ENCODE measurements at places on chromosomes 12 and 14.

DNA sequence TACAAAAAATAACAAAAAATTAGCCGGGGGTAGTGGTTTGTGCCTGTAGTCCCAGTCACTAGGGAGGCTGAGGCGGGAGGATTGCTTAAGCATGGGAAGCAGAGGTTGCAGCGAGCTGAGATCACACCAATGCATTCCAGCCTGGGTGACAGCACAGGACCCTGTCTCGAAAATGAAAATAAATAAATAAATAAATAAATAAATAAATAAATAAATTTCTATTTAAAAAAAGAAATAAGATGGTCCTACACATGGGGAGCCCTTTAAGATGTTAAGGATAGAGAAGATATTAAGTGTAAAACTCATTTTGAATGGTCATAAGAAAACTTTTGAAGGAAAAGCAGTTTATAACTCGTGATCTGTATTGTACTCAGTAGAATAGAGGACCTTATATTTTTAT lies 8.2 kb upstream of the MRPL42 start:
- no peak for DNase-seq

DNA sequence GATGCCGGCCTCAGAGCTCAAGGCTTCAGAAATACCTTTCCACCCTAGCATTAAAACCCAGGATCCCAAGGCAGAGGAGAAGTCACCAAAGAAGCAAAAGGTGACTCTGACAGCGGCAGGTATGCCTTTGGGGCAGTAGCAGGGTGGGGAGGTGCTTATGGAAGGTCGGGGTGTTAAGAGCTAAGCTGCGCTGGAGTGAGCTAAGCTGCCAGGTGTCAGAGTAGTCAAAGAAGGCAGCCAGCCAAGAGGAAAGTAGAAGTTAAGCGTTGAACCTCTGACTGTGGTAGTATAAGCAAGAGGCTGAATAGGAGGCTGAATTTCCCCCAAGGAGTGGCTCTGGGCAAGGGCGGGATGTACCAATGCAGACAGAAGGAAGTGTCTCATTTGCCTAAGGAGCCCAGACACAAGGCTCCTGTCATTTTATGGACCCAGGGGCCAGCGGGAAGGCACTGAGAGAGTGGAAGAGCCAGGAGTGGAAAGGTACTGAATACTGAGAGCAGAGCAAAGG lies 29.2 kb downstream of the DYRK4 start:
- no peak for DNase-seq

DNA sequence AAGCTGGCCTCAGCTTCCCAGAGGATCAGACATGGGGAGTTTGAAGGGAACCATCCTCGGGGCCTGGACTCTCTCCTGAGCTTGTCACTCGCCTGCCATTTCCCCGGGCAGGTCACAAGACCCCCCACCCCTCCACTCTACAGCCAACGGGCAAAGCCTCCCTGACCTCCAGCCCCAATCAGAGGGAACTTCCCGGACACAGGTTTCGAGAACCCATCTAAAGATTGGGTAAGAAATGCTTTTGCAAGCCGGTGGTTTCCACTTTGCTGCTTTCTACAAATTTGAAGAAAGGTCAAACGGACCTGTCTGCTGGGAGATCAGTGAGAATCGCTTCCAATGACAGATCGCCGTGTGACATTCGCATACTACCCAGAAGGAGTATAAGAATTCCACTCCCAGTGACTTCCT lies 89.6 kb downstream of the SCARB1 start:
- DNase-seq, result peak; percentile 20

DNA sequence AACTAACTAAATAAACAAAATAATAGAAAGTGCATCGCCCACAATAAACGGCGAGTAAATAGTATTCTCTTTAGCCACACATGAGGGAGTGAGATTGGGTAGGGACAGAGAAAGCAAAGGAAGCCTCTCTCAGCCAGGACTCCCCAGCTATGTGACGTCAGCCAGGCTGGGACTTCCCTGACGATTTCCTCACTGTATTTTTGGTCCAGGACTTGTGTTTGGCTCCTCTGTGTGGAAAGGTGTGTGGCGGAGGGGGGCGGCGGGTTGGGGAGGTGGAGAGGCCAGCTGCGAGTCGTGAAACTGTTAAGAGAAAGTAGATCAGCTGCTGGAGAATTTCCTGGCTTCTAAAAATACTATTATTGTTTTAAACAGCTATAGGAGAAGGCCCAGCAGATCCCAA lies 1124.6 kb downstream of the AACS start:
- DNase-seq, result no peak

DNA sequence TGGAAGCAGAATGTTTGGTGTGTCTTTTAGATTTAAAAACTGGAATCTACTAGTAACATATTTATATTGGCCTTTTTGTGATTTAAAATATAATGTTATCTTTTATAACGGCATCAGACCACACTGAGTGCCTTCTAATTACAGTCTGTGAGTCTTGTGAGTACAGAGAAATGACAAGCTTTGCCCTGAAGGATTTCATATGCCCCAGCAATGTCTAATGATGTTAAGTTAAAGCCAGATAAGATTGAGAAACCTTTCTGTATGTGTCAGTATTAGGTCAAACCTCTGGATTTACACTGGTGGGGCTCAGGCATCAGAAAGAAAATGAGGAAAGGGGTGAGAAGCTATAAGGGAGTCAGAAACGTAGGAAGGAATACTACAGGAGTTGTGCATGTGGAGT lies 25.2 kb downstream of the PLEKHA5 start:
- DNase-seq, result no peak

- no peak for DNase-seq
Observed at GRCh38 chr12:60981473-60981872, 1278.7 kb upstream of the USP15 start.

DNA sequence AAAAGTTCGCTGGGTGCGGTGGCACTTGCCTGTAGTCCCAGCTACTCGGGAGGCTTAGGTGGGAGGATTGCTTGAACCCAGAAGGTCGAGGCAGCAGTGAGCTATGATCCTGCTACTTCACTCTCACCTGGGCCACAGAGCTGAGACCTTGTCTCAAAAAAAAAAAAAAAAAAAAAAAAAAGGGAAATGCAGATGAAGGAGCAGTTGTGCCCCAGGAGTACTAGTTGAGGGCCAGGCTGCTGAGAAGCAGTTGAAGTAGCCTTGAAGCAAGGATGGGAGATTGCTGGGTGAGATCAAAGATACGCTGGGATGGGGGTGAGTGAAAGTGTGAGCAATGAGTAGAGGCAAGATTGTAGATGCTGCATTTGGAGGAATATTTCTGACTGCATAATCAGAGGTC lies 93.4 kb upstream of the DNM1L start:
- no peak for DNase-seq

GRCh38 chr12:90321369-90321768 lies 612.7 kb upstream of the ATP2B1 start:
- no peak for DNase-seq
